ENCODE measurements at places on chromosomes 3 and 15. TPM values are rescaled to one million over a fixed set of nuclear protein-coding genes. Genes with fewer than 3 reads are reported as not detected.

Gene GRAMD1C
- total RNA-seq, result 20.2 TPM

DNA sequence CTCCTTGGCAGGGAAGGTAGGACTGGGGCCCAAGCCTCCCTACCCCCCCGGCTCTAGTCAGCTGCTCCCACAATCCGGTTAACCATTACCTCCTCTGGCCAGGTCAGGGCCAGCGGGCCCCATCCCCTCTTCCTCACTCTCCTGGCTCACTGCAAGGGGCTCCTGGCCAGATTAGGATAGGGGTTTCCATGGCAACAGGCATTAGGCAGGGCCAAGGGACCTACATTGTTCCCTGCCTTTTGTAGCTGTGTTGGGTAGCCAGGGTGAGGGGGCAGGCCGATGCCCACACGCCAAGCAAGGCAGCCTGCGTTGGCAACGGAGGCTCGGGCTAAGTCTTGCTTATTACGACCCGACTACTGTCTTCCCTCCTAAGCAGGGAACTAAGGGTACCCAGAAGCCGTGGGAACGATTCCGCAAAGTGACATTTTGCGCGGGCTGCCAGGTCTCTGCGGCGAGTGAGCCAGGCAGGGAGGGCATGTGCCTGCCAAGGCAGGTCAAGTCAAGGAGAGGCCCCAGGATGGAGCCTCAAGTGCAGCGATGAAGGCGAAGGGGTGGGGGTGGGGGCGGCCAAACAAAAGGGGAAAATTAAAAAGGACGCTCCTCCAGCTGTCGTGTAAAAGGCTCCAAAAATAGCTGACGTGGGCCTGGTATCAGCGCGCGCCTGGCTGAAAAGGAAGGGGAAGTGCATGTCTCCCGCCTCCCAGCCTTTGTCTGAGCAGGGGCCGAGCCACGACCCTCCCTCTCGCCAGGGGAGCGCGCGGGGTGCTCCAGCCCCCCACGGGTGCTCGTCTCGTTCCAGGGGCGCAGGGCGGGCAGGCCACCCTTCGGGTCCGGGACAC lies 919 bp downstream of the IDH2 start:
- no peak for DNase-seq

GRCh38 chr3:18988614-18989229 lies 159.6 kb upstream of the KCNH8 start:
- no peak for DNase-seq

Gene RAB6B
- 0.99 TPM for total RNA-seq

DNA sequence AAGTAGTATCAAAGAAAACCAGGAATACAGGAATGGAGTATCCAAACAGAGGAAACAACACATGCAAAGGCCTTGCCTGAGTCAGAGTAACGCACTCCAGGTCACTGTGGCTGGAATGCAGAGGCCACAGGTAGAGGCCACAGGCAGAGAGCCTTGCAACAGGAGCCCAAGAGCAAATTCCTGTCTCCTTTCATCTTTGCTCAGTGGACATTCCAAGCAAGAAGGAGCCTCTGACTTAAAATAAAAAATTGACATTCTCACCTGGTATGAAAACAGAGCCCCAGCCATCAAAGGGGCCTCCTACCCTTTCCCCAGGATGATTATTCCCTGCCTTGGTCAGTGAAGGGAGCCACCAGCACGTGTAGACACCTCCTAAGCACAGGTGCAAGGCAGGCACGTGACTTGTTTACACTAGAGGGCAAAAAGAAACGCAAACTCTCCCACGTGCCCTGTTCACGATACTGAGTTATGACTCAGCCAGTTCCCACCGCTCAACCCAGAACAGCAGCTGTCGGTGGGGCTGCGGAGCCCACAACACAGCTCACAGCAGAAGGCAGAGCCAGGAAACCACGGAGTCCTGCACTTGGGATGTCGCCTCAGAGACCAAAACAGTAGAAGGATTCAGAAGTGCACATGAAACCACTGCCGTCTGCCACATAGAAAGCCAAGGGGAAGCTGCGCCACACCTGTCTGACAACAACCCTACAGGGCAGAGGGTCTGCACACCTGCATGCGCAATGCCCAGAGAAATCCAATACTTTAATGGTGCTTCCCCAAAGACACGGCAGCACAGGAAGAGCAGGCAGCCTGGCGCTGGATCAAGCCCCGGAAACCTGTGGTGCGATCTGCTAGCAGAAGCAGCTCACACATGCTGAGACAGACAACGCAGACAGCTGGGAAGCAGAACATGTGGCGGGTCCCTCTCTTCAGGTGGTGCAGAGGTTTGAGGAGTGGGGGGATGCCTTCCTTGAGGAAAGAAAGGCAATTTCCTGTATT lies 52.1 kb downstream of the ITGB5 start:
- no peak for DNase-seq

Gene SNTN
- total RNA-seq, result not detected

Gene SOX14
- not detected for total RNA-seq

- DNase-seq, result no peak
Observed at GRCh38 chr15:77982127-77982490, 95.4 kb downstream of the TBC1D2B start.

Gene TMCO5A
- not detected for total RNA-seq

- no peak for DNase-seq
Observed at GRCh38 chr3:151093905-151094304, 8.4 kb downstream of the MED12L start.

DNA sequence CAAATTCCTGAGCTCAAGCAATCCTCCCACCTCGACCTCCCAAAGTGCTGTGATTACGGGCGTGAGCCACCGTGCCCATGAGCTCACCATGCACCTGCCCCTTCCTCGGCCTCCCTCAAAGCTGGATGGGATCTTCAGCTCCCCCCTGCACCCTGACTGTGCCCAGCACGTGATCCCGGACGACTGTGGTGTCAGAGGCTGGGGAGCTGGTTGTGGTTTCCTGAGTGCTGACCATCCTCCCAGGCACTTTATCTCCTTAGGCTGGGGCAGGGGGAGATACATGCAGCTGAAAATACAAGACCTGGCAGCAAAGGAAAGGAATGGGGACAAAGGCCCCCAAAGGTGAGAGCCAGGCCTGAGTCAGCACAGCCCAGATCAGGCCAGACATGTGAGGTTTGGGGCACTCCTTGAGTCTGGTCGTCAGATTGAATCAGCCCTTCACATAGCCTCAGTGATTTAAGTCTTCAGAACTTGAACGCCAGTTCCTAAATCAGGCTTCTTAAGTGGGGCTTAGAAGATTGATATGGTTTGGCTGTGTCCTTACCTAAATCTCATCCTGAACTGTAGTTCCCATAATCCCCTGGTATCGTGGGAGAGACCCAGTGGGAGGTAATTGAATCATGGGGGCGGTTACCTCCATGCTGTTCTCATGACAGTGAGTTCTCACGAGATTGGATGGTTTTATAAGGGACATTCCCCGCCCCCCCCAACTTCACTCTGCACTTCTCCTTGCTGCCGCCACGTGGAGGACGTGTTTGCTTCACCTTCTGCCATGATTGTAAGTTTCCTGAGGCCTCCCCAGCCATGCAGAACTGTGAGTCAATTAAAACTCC lies 35.8 kb downstream of the PRKCD start:
- DNase-seq, result no peak

- DNase-seq, result no peak
Observed at GRCh38 chr3:139718415-139718814, 40.6 kb upstream of the NMNAT3 start.

- DNase-seq, result no peak
Observed at GRCh38 chr3:100106094-100106493, 8.2 kb downstream of the FILIP1L start.

- DNase-seq, result no peak
Observed at GRCh38 chr3:139653582-139653981, 24.2 kb downstream of the NMNAT3 start.

GRCh38 chr15:92624401-92624991 lies 31.1 kb downstream of the FAM174B start:
- no peak for DNase-seq

Gene PBRM1
- total RNA-seq, result 63.0 TPM

Gene CHDH
- 0.25 TPM for total RNA-seq

DNA sequence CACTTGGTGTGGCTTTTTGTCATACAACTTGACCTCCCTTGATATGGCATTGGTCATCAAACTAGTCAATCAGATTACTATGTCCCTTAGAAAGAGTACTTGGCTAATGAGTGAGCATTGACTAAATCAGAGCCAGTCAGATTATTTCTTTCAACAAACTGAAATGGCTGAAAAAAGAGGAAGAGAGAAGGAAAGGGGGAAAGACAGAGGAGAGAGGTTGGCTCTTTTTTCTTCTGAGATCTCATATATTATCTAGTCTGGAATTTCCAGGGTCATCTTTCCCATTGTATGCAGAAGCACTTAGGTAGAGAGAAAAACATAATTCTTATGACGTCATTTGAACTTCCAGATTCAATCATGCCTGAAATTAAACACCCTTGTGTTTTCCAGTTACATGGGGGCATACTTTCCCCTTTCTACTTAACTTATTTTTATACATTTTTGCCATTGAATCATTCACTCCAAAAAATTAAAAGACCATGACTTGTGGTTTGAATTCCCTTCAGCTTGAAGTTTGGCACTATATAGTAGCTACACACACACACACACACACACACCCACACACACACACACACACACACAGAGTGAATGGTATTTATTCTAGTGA lies 387.8 kb downstream of the LSAMP start:
- no peak for DNase-seq

DNA sequence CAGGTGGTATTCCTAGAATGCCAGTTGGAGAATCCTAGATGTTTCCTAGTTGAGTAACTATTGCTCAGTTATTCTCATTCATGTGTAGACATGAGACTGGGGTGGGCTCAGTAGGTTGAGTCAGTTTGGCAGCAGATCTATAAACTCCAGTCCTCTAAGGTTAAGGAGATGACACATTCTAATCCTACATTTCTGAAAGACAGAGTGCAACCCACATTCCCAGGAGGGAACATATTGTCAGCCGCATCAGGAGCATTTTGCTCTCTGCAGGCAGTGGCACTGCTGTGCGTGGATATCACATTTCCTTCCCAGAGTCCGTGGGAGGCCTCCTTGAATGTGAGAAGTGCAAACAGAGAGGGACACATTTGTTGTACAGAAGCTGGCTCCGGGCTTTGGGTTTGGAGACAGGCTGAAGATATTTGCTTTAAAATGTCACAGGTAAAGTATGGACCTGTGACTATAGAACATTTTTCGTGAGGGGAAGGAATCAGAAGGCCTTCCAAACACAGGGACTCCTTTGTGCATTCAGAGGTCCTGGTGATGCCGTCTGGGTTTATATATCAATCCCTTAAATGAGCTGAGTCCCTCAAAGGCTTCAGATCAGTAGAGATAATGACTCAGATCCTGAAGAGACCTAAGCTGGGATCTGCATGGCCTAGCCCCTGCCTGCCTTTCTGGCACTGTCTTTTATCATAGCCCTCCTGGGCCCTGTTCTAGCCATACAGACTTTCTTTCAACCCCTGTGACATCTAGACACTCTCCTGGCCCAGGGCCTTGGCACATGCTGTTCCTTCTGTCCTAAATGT lies 156.5 kb downstream of the CADPS start:
- no peak for DNase-seq

Gene IQGAP1
- total RNA-seq, result 214 TPM

Gene SPTSSB
- total RNA-seq, result not detected

DNA sequence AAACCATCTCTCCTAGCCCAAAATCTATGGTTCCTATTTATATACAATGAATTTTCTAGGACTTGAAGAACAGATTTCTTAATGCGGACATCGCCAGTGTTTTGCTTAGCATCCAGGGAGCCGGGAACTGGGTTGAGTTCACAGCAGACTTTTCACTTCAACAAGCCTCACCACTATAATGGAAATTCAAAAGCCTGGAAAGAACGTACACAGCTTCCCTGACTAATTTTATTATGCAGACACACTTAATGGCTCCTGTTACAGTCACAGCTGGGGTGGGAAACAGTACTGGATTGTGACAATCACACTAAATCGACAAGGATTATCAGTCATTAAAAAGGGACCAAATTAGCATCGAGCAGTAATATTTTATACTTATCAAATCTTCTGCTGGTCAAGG lies 129.2 kb upstream of the BNIP2 start:
- no peak for DNase-seq

Gene SNX22
- 1.3 TPM for total RNA-seq

GRCh38 chr3:129672412-129672811 lies 65.9 kb upstream of the PLXND1 start:
- no peak for DNase-seq

DNA sequence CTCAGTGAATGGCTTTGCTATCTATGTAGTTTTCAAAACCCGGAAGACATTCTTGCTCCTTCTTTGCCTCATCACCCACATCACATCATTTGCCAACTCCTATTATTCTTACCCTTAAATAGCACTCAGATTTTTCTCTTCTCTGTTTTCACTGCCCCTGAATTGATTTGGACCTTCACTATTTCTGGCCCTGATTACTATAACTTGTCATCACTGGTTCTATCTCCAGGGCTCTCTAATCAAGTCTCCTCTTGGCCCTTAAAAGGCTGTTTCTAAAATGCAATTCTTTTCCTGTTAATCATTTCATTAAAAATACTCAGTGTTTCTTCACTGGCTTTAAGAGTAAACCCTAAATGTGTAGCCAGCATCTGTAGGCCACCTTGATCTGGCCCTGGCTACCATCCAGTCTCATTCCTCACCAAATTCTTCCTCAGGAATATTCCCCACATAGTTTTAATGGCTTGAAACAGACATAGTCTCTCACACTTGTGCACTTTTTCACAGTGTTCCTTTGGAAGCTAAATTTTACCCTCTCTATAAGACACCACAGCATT lies 437.1 kb upstream of the CBLB start:
- DNase-seq, result no peak

Gene ZNF445
- total RNA-seq, result 12.0 TPM

- DNase-seq, result no peak
Observed at GRCh38 chr3:160856450-160856849, 100.4 kb downstream of the PPM1L start.

DNA sequence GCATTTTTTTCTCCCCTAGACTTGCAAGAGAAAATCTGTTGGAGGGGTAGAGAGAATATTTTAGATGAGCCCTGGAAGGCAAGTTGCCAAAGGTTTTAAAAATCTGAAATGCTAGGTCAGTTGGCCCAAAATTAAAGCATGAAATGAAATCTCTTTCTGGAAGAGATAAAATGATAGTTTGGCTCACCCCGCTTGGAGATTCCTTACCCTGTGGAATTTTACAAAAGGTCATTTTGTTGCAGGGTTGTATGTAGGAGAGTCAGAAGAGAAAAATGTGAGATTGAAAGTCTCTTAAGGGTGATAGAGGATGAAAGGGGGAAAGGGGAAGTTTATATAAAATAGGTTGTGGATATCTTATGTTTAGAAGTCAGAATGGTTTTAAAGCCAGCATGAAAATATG lies 277.8 kb downstream of the CD47 start:
- no peak for DNase-seq

Gene MAGEF1
- total RNA-seq, result 10.4 TPM

Gene ALDH1A3
- total RNA-seq, result 52.1 TPM

- DNase-seq, result no peak
Observed at GRCh38 chr15:27973886-27974285, 125.2 kb downstream of the OCA2 start.
